ENCODE measurements at places on chromosomes 6 and 20.

DNA sequence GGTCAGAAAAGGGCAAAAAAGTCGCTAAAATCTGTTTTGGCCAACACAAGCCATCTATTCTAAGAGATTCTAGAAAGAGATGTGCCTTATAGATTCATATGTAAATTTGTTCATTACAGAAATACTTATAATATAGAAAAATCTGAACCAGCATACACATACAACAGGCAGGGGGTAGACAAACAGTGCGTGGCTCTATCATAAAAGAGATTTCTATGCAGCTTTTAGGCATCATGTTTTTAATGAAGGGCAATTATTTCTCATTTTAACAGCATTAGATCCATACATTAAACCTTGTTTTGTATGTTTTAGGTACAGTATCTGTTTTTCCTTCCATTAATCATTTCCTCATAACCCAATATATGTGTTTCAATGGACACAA, 664 bp downstream of the BTN3A3 start:
- no peak for DNase-seq

GRCh38 chr6:114878091-114878490, 535.3 kb upstream of the HS3ST5 start:
- no peak for DNase-seq

GRCh38 chr6:83218646-83219045, 25.5 kb downstream of the RWDD2A start:
- no peak for DNase-seq

- DNase-seq, result no peak
These were observed 67.4 kb upstream of the LOC128125822 start for GRCh38 chr6:63504777-63505384.

DNA sequence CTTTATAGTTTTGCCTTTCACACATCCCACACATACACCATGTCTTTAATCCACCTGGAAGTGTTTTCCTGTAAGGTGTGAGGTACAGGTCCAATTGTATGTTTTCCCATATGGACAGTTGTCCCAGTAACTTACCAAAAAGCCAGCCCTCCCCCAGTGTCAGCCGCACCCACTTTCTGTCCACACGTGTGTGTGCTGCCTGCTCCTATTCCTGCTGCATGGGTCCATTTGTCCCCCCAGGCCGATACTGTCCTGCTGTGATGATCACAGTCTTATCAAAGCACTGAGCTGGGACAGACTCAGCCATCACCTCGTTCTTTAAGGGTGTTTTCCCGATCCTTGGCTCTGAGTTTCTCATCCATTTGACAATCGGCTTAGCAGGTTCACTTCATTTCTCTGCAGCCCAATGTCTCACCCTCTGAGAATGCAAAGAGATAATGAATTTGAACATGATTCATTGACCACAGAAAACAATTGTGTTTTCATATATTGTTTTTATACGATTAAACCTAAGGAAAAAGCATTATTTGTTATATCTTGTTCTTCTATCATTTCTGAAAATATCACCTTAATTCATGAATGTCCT, 9.6 kb downstream of the VSX1 start:
- peak; percentile 30 for DNase-seq

DNA sequence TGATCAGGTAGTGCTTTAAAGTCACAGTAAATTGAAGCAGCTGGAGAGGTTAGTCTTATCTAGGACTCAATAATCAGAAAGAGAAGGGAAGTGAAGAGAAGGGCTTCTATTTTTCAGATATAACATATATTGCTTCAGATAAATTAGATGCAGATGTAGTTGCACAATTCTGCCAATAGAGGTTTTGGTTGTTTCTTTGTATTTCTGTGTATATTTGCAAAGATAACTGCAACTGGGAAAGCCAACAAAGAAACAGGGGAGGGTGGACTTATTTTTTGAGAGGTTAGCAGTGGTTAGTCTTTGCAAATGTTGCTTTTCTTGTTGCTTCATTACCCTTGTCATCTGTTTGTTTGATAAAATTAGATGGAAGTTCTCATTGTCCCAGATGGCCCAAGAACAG, 106.6 kb downstream of the ADGRG6 start:
- no peak for DNase-seq

GRCh38 chr6:11424395-11425034, 113.0 kb upstream of the TMEM170B start:
- no peak for DNase-seq

DNA sequence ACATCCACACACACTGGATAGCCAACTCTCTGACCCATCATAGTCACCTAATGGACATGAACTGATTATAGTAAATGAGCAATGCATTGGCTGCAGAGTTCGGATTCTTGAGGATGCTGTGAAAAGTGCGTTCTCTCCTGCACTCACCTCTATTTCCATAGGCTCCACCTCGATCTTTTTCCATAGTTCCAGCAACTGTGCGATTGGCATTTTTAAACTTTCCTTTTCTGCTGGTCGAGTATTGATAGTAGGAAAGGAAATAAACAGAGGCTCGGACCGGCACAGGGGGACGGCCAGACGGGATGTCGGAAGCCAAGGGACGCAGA, 94.4 kb downstream of the RNASET2 start:
- DNase-seq, result no peak

- DNase-seq, result no peak
These were observed 115.6 kb upstream of the ADGRF1 start for GRCh38 chr6:47157653-47158219.

DNA sequence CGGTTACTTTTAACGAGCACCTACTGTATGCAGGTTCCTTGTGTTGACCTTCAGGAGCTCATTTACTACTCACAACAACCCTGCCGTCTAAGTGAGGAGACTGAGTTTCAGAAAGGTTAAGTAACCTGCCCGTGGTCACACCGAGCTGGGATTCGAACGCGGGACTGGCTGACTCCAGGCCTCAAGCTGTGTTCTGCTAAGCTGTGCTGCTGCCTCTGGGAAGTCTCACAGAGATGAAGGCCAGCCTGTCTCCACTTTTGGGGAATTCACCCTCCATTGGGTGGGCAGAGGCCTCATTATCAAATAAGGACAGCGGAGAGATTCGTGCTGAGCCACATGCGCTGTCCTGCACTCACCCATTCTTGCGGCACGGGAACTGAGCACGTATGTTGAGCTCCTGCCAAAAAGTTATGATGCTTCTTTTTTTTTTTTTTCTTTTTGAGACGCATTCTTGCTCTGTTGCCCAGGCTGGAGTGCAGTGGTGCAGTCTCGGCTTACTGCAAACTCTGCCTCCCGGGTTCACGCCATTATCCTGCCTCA, 25.9 kb upstream of the MYT1 start:
- no peak for DNase-seq

Measured in activated CD8-positive, alpha-beta memory T cell treated with anti-CD3 and anti-CD28 coated beads for 24 hours (primary cell).